ENCODE measurements at places on chromosomes 4 and X.

- no peak for DNase-seq
Measured at GRCh38 chr4:155509555-155509954, 132.8 kb upstream of the MAP9 start.

DNA sequence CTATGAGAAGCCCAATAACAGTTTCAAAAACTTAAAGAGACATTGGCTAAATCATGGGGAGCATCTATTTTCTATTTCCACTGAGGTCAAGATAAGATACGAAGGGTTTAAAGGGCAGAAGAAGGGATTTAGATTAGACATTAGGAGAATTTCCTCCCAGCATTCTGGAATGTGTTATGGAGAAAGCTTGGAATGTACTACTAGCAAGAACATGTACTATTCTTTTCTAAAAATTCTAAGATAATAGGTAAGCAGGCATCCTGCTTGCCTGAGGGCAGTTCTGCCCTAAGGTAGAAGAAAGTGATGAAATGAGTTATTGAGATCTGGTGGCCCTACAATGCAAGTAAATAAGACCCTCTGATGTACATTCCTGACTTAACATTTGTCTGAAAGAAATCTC lies 279.2 kb downstream of the NR3C2 start:
- DNase-seq, result no peak

DNA sequence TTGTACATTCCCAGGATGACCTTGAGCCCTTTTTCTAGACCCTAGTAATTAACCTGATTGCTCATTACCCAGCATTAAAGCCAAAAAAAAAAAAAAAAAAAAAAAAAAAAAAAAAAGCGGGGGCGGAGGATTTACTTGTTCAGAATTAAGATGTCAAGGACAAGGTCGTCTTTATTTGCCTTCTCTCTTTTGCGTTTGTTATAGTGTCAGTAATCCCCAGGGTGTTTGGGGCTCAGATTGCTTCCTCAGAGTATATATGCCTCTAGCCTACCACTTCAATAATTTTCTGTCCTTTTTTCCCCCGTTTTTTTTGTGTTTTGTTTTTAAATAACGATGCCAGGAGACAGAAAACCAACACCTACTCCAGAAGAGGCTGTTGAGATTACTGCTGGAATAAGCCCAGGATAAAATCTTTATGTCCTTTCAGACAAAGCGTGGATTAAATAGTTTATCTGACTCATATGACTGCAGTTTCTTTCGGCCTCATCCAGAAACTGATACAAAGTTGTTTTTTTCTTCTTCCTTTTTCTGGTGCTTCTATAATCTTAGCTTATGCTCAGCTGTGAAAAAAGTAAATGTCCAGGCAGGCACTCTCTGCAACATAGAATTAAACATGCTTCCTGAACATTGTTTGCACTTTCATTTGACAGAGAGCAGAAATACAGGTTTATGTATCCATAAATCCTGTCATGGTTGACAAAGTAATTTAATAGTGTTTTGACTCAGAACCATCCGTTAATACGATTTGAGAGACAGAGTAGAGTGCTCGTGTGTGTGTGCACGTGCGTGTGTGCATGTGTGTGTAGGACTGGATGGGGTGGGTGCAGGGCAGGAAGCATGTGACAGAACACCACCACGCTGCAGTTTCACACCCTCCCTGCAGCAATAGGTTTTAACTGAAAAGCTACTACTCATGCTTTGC lies 138.6 kb downstream of the AFF1 start:
- DNase-seq, result peak; percentile 55

DNA sequence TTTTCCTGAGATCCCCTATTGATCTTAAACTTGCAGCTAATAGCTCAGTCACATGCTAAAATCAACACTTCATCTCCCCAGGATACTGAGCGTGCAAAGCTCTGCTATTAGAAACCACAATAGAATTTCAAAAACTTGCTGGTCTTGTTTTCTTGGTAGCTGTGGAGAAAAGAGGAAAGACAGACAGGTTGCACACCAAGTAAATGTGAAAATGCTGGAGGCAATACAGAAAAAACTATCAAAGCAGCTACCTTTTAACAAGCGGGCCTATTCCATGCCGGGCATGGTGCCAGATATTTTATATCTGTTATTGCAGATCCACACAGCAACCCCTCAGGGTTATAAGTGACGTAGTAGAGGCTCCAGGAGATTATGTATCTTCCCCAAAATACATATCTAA lies 171.9 kb downstream of the DCTD start:
- peak; percentile 46 for DNase-seq

- DNase-seq, result no peak
Measured at GRCh38 chr4:126172126-126172525, 857.4 kb downstream of the FAT4 start.

GRCh38 chr4:73211968-73212367 lies 46.6 kb downstream of the ANKRD17 start:
- DNase-seq, result no peak

- DNase-seq, result no peak
Measured at GRCh38 chrX:3124031-3124430, 82.8 kb downstream of the ARSF start.

DNA sequence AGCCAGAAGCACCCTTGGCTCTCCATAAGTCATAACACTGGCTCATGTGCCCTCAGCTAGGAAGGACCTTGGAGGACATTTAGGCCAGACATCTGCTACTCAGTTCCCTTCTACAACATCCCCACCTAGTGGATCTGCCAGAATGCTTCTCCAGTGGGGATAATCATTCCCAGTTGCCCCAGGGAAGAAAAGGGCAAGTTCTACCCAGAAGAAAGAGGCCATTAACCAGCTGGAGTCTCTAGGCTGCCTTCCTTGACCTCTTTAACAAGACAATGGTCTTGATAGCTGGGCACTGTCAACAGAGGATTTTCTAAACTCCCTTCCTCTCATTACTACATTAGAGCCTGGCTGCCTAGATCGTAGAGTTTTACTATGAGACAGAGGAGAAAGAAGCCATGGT lies 42.0 kb downstream of the LGI2 start:
- peak; percentile 2 for DNase-seq

DNA sequence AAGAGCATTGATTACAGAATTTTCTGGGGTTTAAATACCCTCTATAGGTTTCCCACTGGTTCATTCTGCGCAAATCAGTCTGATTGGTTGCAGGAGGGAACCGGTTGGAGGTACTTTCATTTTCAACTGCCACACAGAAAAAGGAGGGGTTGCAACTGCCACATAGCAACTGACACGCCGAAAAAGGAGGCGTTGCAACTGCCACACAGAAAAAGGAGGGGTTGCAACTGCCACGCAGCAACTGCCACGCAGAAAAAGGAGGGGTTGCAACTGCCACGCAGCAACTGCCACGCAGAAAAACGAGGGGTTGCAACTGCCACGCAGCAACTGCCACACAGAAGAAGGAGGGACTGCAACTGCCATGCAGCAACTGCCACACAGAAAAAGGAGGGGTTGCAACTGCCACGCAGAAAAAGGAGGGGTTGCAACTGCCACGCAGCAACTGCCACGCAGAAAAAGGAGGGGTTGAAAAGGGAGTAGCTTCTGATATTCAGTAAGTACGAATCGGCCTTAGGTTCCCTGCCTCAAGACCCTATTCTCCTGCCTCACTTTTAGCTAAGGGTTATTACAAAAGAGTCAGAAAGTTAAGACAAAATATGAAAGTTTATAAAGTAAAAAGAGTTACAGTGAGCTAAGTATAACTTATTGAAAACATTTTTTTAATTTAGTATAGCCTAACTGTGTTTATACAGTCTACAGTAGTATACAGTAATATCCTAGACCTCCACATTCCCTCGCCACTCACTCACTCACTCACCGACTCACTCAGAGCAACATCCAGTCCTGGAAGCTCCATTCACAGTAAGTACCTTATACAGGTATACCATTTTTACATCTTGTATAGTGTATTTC lies 431.8 kb downstream of the KCTD8 start:
- DNase-seq, result no peak

- DNase-seq, result no peak
Measured at GRCh38 chr4:173801361-173801760, 271.3 kb upstream of the HAND2 start.

DNA sequence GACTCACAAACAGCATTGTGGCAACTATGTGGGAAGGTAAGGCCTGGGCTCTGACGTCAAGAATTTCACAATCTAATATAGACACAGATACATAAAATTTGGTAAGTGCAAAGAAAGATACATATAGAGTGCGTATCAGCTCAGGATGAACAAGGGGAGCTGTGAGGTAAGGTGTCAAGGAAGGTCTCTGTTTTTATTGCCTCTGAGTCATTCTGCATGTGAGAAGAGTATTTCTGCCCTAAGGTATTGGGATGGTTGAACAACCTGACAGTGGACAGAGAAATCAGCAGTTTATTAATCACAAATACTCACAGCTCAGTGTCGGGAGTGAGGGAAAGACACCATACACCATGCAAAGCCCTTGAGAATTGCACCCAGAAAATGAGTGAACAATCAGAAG lies 89.8 kb downstream of the COMMD8 start:
- DNase-seq, result no peak

DNA sequence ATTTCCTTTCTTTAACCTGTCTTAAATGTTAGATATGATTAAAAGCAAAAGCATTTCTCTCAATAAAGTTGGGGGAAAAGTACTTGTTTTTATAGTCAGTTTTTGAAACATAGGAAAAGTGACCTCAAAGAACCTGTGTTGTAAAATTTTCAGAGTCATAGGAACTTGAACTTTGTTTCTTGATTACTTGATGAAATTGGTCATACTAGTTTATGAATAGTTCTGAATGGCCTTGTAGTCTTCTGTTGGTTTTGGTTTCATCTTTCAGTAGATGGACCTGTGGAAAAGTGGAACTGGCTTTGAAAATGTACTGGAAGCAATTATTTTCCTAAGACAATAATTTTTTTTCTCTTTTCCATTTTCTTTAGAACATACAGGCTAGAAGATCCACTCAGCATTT lies 222.2 kb upstream of the NUDT6 start:
- DNase-seq, result no peak

Data from NCI-H510A (cell line).